NCI-H1436 treated with DMSO at 0.1 percent for 48 hours (cell line): ENCODE measurements at places on chromosomes 5 and 9.

DNA sequence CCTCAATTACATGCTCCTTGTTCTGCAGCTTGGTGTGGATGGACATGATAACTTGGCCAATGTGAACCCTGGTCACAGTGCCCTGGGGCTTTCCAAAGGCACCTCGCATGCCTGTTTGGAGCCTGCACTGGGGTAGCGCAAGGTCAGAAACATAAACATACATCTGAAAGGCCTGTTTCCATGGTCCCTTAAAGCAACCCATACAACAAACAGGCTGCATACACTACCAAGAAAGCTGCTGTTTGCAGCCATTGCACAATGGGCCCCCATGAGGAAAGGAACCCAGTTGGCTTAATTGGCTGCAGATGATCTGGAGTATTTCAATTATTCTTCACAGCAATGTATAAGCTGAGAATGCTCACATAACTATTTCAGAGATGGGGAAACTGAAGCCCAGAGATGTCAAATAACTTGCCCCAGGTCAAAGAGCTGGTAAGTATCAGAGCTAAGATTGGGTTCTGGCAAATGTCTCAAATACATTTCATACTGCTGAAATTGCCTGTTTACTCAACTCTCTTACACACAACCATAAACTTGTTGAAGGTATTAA, 233.9 kb downstream of the ASTN2 start:
- no peak for DNase-seq

- no peak for DNase-seq
These were observed 1.3 kb upstream of the PRR7 start for GRCh38 chr5:177445052-177445916.

DNA sequence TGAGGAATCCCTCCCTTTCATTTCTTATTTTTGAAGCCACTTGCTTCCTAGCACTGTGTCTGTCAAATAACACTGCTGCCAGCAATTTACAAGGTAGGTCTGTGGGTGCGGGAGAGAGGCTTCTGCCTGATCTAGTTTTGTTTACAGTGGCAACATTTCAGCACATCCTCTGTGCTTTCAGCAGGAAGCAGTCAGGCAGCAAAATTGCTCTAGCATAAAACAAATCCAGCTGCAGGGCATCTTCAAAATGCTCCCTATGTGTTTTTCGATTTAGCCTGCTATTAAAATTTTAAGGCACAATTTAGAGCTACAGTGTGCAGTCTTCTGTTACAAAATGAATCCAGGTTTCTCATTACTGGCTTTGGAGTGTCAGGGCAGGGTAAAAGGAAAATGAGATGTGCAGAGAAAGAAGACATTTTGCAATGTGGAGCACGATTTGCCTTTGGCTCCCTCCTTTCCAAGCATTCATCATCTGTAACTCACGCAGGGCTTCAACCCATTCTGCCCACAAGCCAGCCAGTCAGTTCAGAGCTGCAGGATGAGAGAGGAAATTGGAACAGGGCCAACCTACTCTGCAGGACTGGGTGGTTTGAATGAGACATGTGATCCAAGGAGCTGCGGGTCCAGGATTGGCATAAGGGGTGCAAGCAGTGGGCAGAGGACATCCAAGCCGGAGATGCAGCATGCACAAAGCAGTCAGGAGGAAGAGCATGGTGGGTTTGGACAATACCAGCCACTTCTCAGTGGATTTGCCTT, 143.4 kb upstream of the APC start:
- DNase-seq, result no peak

- DNase-seq, result no peak
These were observed 166.9 kb upstream of the KLF9 start for GRCh38 chr9:70581214-70581954.

DNA sequence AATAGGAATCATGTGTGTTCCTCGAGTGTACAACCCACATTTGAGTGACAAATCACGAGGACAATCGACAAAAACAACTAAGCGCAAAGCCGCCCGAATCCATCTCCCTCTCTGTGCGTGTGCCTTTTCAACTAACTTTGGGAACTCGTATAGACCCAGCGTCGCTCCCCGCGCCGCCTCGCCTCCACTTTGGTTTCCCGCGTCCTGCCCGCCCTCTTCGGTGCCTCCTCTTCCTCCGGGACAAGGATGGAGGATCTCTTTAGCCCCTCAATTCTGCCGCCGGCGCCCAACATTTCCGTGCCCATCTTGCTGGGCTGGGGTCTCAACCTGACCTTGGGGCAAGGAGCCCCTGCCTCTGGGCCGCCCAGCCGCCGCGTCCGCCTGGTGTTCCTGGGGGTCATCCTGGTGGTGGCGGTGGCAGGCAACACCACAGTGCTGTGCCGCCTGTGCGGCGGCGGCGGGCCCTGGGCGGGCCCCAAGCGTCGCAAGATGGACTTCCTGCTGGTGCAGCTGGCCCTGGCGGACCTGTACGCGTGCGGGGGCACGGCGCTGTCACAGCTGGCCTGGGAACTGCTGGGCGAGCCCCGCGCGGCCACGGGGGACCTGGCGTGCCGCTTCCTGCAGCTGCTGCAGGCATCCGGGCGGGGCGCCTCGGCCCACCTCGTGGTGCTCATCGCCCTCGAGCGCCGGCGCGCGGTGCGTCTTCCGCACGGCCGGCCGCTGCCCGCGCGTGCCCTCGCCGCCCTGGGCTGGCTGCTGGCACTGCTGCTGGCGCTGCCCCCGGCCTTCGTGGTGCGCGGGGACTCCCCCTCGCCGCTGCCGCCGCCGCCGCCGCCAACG, at the start of gene GPR150:
Gene GPR150, plus strand, starts transcription at position 58 of the 840 bp plus-strand sequence. Its CDS starts 189 bp downstream, at position 247.
- DNase-seq, result no peak

GRCh38 chr5:3313569-3313968, 282.1 kb upstream of the IRX1 start:
- no peak for DNase-seq

DNA sequence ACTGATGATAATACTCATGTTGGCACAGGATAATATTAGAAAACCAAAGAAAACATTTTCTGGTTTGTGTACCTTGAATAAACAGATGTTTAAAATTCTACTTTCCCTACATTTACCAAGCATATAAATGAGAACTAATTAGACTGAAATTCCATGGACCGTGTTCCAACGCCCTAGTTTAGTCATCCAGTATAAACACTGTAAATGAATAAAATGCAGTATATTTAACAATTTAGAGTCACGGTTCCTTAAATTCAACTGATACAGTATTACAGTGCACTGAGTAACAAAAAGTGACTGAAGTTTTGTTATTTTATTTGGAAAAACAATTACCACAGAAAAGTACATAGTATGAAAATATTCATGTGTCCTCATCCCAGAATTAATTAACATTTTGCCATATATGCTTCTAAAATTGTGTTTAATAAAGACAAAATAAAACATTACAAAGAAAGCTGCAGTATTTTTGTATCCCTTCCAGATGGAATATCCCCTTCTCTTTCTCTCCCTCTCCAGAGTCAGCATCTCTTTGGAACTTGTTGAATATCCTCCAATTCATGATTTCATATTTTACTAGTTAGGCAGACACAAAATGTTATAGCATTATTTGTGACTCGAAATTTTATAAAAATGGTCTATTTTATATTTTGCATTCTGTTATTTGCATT, 112.5 kb downstream of the HMHB1 start:
- DNase-seq, result no peak

- no peak for DNase-seq
These were observed 174.8 kb downstream of the SLF1 start for GRCh38 chr5:94793113-94793815.
